ENCODE measurements at places on chromosomes 5 and 9.

GRCh38 chr5:176154821-176155220 lies 83.4 kb upstream of the SIMC1 start:
- DNase-seq: no peak

- DNase-seq: no peak
These were observed 51.7 kb upstream of the SEMA6A start for GRCh38 chr5:116626272-116626723.

DNA sequence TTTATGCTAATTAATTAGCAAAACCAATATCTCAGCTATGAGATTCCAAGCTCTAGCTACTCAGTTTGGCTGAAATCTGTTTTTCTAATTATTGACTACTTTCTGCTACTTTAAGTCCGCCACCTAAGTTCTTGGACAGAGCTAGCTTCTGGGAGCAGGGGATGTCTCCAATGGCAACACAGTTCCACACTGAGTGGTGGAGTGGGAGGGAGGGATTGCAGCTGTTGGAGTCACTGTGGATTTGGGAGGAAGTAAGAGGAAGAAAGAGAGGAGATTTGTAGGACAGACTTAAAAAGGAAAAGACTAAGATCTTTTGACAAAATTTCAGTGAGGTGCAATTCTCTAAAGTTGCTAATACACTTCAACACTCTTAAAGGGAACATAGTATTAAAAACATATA lies 450.8 kb downstream of the NFIB start:
- no peak for DNase-seq

DNA sequence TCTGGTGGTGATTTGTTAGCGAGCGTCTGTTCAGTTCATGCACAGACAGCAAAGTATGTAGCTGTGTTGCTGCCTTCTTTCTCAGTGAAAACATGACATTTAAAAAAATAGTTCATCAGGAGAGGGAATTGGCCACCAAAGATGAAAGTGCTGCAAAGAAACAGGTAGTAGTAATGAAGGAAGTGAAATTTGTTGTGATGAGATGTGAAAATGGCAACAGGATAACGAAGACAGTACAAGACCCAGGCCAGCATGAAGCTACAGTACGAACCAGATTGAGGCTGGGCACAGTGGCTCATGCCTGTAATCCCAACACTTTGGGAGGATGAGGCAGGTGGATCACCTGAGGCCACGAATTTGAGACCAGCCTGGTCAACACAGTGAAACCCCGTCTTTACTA lies 136.0 kb downstream of the SMARCA2 start:
- DNase-seq: no peak

DNA sequence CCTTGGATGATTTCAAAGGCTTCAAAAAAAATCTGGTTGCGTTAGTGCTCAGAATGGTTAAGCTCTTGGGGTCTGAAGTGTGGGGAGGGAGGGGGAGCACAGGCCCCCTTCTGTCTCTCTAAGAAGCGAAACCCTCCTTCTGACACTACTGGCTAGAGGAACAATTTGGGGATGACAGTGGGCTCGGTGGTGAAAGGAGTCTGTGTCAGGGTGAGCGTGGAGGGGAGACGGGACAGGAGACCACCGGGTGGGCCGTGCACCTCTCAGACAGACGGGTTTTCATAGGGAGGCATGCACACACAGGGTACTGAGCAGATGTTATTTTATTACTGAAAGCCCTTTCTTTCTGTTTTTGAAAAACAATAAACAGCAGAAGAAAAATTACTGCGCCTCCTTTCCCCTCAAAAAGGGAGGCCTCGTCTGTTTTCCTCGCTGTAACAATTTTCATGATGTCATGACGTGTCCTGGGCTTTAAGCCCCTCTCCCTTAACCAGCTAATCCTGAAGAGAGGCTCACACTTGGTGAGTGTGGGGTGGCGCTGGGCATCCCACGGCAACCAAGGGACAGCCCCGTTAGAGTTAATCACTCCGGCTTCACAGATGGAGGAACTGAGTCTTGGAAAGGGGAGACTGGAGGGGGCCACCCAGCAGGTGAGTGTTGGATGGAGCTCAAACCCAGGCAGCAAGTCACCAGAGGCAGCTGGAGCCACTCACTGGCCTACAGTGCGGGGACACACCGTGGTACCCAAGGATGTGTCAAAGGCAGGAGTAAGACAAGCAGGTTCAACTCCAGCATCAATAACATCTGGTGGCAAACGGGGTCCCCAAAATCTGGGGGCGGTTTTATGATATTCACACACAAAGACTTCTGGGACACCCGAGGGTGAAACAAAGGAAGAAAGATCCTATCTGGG lies 53.4 kb downstream of the PTCH1 start:
- no peak for DNase-seq

DNA sequence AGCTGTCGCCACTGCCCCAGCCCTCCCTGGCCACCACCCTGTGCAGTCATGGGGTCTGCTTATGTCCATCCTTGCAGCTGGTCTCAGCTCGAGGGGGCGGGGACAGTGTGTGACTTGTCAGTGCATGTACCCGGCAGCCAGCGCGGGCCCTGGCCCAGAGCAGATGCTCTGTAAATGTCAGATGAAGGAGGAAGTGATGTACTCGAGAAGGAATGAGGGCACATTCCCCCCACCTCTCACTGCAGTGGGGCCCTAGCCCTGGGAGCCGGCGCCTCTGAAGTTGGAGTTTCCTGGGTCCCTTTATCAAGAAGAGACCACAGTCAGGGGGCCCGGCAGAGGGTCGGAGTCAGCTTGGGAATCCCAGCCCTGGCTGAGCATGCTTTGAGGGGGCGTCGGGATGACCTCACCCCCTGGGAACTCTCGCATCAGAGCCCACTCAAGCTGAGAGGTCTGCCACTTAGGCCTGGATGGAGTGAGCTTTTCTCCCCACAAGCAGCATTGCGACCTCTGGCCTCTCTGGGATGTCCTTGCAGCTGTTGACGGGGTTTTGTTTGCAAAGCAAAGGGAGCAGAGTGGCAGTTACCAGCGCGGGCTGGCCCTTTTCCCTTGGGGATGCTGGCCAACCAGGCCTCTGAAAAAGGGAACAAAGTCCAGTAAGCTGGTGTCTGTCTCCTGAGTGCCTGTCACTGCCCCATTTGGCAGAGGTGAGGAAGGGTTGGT lies 19.0 kb downstream of the NEURL1B start:
- DNase-seq: no peak

- no peak for DNase-seq
These were observed 35.6 kb downstream of the TLR4 start for GRCh38 chr9:117739624-117740347.

- no peak for DNase-seq
These were observed 8.2 kb upstream of the TYRP1 start for GRCh38 chr9:12684974-12685373.

GRCh38 chr5:80977764-80978163 lies 17.6 kb downstream of the RASGRF2 start:
- no peak for DNase-seq

DNA sequence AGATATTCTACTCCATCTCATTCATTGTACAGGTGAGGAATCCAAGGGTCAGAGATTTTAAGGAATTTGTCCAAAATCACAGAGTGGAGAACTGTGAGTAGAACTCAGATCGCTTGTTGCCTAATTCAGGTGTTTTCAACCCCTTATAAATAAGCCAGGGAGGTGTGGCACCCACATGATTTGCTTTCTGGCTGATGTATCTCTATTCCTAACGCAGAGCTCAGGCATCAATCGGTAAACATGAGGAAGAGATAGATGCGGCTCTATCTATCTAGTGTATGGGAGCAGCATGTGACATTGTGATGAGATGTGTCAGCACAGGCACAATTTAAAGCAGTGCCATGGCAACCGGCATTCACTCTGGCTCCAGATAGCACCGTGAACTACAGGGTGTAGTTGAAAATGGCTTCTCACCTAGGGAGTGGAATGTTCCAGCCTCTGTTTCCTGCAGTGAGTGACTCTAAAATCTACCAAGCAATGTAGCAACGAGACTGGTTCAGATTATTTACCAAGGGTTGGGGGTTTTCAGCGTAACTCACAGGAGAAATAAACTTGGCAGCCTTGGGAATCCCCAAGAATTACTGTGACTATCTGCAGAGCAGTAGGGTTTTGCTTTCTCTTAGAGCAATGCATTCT lies 53.4 kb upstream of the SUB1 start:
- DNase-seq: peak; percentile 33
